ENCODE measurements at places on chromosomes 2 and 18.

DNA sequence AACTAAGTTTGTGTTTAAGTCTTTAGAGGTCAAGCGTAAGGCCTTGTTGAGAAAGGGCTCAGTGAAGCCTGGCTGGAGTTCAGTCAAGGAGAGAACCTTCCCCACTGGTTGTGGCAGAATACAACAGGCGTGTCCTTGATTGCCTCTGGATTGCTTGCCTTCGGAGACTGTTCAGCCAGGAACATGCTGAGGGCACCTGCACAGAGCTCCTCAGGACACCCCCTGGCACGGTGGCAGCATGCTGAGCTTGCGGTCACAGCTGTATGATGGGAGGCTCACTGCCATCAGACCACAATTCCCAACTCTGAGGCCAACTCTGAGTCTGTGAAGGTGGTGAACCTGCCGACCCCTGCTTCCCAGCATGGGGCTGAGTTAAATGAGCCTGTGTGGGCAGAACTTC is 130.0 kb downstream of the LPIN1 start:
- DNase-seq, result no peak

DNA sequence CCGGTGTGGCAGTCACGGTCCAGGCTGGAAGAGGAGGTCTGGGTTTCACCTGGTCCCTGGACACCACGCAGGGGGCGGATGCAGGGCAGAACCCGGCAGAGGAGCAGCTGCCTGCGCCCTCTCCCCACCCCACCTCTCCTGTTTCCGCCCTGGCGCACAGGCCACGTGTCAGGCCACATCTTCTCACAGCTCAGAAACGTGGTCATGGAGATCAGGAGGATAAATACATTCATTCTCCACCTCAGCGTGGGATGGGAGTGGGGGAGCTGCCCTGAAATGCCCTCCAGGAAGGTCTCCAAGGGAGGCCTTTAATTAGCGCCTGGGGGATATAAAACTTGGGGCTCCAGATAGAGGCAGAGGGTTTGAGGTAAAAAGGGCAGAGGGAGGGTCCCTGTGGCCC is 142.0 kb downstream of the KCTD1 start:
- no peak for DNase-seq

- DNase-seq, result no peak
Observed at GRCh38 chr2:210496512-210496911, 20.0 kb upstream of the LANCL1 start.

- DNase-seq, result peak; percentile 11
Observed at GRCh38 chr2:186460465-186460864, 25.6 kb upstream of the ZC3H15 start.

- no peak for DNase-seq
Observed at GRCh38 chr18:48026216-48026615, 95.8 kb upstream of the SMAD2 start.

DNA sequence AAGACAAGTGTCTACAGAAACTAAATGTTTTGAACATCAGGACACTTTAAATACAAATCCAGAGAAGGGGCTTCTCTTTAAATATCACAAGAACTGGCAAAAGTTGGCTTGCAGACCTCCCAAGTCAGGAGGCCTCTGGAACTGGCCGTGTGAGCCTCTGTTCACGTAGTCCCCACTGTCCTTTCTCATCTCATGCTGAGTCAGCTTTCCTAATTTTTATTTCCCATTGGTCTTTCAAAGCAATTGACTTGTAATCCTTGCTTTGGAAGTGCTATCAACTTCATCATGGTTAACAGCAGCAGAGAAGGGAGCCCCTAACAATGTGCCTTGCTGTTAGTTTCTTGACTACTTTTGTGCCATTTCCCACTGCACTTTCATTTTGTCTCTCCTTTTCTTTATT is 303.3 kb downstream of the DPP10 start:
- DNase-seq, result no peak

DNA sequence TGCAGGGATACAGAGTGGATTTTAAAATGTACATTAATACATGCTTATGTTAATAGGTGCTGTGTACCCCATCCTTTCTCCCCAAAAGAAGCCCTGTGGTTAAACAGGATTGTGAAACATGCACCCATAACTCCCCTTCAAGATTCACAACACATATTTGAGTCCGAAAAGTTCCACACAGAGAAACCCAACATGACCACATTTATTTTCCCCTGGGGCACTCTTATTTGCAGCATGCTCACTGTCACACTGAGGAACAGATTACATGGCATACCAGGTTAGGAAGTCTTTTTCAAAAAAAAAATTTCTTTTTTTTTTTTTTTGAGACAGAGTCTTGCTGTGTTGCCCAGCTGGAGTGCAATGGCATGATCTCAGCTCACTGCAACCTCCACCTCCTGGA is 67.7 kb upstream of the COL5A2 start:
- no peak for DNase-seq

DNA sequence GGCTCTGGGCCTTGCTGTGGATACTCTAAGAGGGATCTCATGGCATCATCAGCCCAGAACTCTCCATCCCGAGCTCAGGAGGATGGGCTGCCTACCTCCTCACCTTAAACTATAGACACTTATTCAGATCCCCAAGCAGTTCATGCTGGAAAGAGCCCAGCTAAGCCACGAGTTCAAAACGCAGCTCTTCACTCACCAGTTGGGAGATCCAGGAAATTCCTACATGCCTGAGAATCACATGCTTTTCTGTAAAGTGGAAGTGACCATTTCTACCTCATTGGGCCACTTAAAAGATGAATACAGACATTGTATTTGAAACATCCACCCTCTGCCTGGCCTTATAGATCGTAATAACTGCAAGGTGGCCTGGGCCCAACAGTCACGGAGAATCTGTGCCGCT is 6.6 kb downstream of the ATOH8 start:
- no peak for DNase-seq

DNA sequence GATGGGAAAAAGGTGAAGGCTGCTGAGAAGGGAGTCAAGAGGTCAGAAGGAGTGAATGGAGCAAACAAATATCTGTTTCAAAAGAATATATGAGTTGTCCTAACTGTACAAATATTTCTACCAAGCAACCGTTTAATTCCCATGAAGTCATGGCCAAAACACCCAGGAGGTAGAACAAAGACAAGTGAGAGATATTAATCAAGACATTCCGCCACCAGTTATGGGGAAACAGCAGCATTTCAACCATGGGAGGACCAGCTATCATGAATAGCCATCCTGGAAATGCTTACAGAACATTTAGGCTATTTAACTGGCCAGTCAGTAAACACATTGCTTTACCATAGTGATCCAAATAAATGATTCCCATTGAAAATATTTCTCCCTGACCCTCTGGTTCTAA is 396.3 kb downstream of the IRS1 start:
- no peak for DNase-seq

- DNase-seq, result no peak
Observed at GRCh38 chr18:25288340-25288938, 63.5 kb downstream of the ZNF521 start.

GRCh38 chr18:36514778-36515177 is 217.3 kb downstream of the FHOD3 start:
- DNase-seq, result no peak

- DNase-seq, result no peak
Observed at GRCh38 chr2:204436230-204436629, 109.0 kb upstream of the PARD3B start.

DNA sequence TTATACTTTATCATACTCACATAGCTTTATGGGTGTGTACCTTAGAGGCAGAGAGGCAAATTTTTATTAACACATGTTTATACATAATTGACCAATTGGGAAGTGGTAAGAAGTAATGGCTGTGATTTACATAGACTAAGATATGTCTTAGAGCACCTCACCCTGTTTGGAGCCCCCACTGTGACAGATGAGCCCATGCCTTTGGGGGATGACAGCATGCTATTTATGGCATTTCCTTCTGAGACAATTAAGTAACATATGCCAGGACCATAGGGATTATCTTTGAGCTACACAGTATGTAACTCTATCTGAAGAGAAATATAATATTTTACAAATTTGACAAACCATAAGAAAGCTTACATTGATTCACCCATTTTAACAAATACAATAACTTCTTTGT is 1655.3 kb upstream of the ACVR2A start:
- peak; percentile 6 for DNase-seq

GRCh38 chr2:120354467-120354866 is 8.5 kb downstream of the INHBB start:
- no peak for DNase-seq
